ENCODE measurements at places on chromosomes 1 and 21.

DNA sequence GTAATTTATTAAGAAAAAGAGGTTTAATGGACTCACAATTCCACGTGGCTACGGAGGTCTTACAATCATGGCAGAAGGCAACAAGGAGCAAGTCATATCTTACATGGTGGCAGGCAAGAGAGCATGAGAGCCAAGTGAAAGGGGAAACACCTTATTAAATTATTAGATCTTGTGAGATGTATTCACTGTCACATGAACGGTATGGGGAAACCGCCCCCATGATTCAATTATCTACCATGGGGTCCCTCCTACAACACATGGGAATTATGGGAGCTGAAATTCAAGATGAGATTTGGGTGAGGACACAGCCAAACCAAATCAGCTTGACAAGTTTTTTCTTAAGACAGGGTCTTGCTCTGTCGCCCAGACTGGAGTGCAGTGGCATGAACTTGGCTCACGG, 14.3 kb downstream of the DAP3 start:
- DNase-seq = no peak

GRCh38 chr1:89844860-89845259, 24.0 kb downstream of the LRRC8D start:
- DNase-seq = no peak

DNA sequence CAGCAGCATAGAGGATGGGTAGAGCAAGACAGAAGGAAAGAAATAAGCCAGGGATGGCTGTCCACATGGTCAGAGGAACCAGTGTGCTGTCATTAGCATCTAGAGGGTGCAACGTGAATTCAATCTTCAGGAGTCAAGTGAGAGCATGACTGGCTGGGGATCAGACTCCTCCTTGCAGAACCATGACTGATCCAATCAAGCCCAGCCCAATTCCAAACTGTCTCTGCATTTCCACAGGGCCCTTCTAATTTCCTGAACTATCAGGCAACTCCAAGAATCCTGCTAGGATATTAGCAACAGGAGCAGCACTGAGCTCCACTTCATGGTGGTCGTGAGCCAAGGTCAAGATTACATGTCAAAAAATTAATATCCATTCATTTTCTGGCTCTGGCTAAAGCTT, 166.8 kb upstream of the CAMK1G start:
- no peak for DNase-seq

DNA sequence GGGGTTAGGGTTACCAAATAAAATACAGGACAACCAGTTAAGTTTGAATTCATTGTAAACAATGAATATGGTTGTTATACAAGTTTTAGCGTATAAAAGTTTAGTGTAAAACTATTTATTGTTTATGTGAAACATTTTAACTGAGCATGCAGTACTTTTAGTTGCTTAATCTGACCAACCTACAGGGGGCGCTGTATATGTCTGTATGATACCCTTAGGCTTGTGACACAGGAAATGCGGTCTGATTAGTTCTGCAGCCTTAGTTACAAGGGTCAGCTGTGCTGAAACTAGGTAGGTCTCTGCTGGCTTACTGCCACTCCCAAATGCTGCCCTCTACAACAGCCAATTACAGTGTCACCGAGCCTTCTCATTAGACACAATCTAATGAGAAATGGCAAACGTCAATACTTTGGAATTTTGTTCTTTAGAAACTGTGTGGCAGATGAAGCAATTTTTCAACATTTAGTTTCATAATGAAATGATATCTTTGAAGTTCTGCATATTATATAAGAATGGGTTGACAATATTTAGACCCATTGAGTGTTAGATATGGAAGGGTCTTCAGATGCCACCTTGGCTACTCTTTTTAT, 56.2 kb downstream of the NTNG1 start:
- no peak for DNase-seq

DNA sequence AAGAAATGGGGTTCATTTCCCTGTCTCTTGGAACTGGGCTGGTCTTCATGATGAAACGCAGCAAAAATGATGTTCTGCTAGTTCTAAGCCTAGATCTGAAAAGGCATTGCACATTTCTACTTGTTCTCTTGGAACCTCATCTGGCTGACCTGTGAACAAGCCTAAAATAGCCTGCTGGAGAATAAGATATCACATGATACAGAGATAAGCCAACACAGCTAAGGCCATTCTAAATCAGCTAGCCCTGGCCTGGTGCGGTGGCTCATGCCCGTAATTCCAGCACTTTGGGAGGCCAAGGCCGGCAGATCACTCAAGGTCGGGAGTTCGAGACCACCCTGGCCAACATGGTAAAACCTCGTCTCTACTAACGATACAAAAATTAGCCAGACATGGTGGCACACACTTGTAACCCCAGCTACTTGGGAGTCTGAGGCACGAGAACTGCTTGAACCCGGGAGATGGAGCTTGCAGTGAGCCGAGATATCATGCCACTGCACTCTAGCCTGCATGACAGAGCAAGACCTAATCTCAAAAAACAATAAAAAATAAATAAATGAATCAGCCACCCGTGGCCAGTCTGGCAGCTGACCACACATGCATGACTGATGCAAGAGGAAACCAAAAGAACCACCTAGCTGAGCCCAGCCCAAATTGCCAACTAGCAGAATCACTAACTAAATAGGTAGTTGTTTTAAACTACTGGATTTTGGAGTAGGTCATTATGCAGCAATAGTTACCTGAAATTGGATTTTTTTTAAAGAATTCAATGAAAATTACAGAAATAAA, 18.0 kb downstream of the CD244 start:
- DNase-seq = no peak

DNA sequence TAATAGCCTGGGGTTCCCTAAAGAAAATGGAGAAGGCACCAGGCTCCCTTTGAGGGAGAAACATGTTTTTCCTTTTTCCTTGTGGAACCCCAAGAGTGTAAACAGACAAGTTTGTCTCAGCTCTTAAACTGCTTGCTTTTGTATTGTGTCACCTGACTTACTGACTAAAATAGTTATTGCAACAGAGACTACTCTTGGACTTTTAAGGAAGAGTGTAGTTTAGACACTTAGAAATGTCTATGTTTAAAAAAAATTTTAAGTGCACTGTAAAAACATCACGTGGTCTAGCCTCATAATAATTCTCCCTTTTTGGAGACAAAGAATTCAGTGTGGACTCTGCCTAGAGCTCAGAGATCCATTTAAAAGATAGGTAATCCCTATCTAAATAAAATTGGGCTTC, 141.1 kb downstream of the TRIM33 start:
- no peak for DNase-seq

- DNase-seq = no peak
Measured at GRCh38 chr1:159864262-159864661, 1.8 kb upstream of the VSIG8 start.

Data from fibroblast of skin of right quadriceps (primary cell).